DMS79 treated with DMSO at 0.1 percent for 48 hours (cell line): ENCODE measurements at places on chromosomes 6 and 20.

GRCh38 chr20:39716796-39717341 is 754.7 kb downstream of the DHX35 start:
- no peak for DNase-seq

DNA sequence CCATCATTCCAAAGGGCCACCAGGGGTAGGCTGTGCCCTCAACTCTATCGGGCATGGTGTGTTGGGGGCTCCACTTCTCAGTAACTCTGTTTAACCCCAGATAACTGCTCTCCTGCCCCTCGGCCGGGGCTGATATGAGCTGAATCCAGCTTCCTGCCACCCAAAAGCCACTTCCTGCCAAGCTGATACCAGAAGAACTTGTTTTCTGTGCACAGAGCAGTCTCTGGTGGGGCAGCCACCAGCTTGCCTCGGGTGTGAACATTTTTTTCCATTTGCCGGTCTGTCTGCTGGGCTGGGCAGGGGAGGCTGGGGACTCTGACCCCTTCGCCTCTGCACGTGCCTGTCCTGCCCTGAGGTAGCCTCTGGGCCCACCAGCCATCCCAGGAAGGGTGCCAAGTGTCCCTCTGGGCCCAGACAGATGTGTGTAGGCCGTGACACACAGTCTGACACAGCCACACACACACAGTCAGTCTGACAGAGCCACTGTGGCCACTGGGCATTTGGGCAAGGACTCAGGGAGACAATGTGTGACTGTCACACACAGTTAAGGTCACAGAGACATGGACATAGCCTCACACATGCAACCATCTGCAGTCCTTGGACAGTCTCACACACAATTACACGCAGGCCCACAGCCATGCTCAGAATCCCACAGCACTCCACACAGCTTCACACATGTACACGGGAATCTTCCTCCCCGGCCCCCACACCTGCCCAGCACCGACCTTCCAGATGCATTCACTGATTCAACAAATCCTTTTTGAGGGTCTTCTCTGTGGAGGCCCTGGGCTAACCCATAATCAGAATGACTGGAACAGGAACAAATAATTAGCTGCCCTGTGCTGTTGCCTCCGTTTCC is 45.1 kb downstream of the NOL4L start:
- no peak for DNase-seq

DNA sequence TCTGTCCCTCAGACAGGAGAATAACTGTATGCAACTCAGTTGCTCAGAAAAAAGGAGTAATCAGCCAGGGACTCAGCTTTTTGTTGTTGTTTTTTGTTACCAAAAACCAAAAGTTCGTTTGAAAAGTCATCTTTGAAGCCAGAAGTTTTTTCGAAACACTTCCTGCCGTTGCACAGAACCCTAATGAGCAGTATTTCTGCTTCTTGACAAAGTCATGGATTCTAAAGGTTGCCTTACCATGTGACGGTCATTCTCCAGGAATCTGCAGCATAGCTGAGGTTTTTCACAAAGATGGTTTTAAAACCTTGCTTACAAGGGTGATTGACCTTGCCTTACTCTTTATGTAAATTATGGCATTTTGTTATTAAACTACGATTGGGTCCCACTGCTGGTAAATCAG is 1.9 kb downstream of the RAB32 start:
- no peak for DNase-seq

GRCh38 chr6:29507319-29507718 is 19.6 kb upstream of the MAS1L start:
- DNase-seq = no peak

DNA sequence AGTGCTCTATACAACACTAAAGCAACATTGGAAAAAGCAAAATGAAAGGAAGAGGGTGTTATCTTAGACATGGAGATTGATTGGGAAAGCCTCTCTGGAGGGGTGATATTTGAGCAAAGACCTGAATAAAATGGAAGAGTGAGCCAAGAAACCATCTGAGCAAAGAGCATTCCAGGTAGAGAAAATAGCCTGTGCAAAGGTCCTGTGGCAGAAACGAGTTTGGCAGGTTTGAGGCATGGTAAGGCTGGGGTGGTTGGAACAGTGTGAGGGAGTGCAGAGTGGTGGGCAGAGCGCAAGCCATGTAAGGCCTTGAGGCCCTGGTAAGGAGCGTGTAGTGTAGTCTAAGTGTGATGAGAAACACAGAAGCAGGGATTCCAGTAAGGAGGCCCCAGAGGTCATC is 40.0 kb upstream of the PTPRT start:
- DNase-seq = no peak

DNA sequence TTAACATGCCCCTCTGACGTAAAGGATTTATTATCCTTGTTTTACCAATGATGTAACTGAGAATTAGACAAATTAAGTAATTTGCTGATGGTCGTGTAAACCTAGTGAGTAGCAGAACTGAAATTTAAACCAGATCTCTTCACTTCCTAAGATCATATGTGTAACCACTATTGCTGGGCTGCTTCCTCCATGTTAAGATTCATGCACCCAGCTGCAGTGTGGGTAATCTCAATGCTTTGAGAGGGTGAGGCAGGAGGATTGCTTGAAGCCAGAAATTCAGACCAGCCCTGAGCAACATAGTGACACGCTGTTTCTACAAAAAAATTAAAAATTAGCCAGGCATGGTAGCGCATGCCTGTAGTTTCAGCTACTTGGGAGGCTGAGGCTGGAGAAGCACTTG is 97.9 kb downstream of the L3MBTL3 start:
- no peak for DNase-seq

DNA sequence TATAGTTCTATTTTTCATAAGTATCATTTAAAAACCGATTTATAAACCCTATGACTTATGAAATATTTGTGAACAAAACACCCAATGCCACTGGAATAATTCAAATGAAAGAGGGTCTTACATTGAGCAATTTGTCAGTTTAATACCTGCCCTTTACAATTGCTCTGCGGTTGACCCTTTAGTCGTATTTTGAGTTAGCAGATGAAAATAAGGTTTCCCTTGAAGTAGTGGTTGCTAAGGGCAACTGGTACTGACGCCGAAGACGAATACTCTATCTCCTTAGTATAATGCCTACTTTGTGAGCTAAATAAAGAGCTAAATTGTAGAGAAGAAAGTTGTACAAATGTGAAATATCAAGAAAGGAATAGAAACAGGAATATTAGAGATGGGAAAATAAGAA is 69.4 kb downstream of the KCNQ5 start:
- no peak for DNase-seq

DNA sequence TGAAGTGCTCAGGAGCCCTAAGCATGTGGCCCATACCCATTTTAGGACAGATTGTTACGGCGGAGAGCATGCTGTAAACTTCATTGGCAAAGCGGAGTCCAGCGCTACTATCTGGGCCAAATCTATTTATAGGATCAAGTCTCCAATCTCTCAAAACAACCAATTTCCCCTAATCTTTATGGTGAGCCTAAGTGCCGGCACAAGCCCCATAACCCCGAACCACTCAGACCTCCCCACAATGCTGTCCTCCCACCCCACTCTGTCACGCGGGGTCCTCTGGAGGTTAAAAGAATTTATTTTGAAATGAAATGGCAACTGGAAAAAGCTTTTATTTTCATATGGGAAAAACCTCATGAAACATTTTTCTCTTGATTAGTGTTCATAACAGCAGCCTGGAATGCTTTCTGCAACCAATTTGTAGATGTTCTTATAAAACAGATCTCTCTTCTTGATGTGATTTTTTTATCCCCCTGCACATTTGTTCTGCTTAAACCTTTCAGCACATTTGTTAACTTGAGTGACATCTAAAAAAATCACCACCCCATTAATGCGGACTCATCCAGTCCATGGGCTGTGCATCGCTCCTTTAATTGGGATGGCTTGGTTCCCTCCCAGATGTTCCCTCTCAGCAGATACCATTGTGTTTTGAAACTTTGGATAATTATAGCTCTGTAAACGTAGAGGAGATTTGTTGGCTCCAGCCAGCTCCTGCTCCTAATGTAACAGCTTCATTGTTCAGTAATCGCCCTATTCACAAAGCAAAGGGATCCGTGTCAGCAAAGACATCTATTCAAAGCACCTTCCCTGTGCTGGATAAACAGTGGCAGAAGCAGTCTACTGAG is 323.6 kb downstream of the CD83 start:
- no peak for DNase-seq

- DNase-seq = no peak
Observed at GRCh38 chr6:96911751-96912150, 12.8 kb upstream of the KLHL32 start.

GRCh38 chr6:99348288-99349170 is 945 bp downstream of the FAXC start:
- DNase-seq = peak; percentile 73

GRCh38 chr6:156617376-156617775 is 159.8 kb upstream of the ARID1B start:
- DNase-seq = peak; percentile 78
